Central memory CD4-positive, alpha-beta T cell (primary cell): ENCODE measurements at places on chromosomes 11 and 22.
A peak's percentile ranks its signal among the peaks of the same experiment; 100 is the strongest.

DNA sequence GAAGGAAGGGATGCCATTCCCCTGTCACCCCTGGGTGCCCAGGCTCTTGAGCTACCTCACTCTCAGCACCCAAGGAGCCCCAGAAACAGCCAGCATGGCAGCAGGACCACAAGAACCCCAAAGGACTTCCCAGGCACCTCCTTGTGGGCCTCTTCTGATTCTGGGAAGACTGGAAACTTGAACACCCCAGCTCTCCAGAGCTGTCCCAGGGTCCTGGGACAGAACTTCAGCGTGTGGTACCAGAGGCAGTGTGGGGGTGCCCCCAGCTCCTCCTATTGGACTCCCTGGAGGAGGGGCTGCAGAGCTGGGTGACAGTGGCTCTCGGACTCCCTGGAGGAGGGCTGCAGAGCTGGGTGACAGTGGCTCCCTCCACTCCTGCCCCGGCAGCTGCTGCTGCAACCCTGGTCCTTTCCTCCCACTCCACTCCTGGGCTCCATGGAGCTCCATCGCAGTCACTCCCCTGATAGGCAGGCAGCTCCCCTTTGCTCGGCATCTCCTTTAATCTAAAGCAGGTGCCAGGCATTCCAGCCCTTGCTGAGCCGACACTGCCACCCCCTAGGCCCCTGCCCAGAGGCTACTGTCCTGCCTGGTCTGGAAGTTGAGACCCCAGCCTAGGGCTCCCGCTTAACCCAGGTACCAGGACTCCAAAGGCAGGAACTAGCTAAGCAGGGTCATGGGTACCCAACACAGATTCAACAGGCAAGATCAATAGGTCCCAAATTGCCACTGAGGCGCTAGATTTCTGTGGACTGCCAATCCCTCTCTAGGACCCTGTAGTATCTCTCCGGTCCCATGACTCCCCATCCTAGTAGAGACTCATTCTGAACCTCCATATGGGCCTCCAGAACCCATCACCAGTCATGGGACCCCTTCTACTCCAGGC is 2.7 kb downstream of the BCL9L start:
- no peak for DNase-seq

DNA sequence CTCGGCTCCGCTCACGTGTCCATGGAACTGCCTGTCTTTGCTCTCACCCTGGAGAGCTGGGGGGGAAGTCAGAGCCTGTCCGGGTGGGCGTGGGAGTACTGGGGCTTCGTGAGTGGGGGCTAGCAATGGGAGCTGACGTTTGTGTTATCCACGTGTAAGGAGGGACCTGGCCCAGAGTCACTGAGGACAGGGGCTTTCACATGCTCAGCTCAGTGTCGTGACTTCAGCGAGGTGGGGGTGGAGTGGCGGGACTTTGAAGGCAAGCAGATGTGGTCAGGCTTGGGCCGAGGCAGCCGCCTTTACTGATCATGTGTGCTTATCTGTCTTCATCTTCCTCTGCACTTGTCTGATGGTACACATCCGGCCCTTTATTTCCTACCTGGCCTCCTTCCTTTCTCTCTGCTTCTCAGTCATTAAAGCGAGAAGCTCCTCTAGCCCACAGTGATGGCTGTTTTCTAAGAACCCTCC is 113.1 kb upstream of the NNMT start:
- DNase-seq: peak; percentile 76

- DNase-seq: no peak
Observed at GRCh38 chr11:92967867-92968266, 1.6 kb upstream of the MTNR1B start.

GRCh38 chr11:66542362-66542761 is 3.5 kb downstream of the ZDHHC24 start:
- no peak for DNase-seq

DNA sequence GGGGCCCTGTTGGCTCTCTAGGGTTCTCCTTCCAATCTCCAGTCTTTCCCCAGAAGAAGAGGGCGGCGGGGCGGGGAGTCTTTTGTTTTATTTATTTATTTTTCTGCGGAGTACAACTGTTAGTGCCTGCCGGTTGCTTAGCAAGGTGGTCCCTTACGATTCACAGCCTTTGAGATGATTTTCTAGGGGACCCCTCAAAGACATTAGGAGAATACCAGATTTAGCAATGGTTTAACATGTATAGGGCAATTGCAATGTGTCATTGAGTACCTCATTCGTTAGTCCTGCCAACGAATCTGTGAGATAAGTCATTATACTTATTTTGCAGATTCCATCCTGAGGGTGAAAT is 307 bp upstream of the MRPL16 start:
- DNase-seq: no peak

- DNase-seq: no peak
Observed at GRCh38 chr11:103862094-103862801, 174.2 kb upstream of the DDI1 start.
